Tongue (tissue), 3 donors: ENCODE measurements at places on chromosomes 5 and 9.

DNA sequence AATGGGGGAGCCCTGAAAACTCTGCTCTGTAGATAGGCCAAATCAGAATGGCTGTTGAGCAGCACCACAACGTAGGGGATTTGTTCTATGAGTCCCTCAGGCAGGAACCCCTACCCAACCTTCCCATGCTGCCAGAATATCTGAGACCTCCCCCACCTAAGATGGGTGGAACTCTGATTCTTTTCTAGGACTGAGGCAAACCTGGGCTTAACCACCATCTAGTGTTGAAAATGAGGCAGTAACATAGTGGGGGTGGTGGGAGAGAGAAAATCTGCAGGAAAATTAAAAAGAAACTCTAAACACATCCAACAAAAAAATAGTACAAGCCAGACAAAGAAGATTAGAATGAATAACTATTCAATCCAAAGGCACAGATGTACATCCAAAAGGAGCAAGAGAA lies 228.4 kb downstream of the ATPSCKMT start:
- DNase-seq: no peak

DNA sequence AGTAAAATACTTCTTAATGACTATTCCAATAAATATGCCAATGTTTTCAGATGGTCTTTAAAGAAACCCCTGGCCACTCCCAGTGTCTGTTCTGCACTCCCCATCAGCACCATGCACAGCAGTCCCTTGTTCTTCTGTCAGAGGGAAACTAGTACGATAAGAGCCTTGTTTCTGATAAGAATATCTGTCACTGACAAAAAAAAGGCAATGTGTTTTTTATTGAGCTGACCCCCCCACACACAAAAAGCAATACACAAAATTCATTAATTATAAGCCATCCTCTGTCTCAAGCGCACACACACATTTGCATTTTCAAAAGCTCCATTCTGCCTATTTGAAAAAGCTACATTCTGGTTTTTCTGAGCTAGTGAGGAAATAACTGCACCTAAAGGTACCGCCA lies 119.1 kb downstream of the ENC1 start:
- DNase-seq: no peak

- DNase-seq: peak; percentile 66
Observed at GRCh38 chr5:156934450-156935211, 28.4 kb downstream of the TIMD4 start.

DNA sequence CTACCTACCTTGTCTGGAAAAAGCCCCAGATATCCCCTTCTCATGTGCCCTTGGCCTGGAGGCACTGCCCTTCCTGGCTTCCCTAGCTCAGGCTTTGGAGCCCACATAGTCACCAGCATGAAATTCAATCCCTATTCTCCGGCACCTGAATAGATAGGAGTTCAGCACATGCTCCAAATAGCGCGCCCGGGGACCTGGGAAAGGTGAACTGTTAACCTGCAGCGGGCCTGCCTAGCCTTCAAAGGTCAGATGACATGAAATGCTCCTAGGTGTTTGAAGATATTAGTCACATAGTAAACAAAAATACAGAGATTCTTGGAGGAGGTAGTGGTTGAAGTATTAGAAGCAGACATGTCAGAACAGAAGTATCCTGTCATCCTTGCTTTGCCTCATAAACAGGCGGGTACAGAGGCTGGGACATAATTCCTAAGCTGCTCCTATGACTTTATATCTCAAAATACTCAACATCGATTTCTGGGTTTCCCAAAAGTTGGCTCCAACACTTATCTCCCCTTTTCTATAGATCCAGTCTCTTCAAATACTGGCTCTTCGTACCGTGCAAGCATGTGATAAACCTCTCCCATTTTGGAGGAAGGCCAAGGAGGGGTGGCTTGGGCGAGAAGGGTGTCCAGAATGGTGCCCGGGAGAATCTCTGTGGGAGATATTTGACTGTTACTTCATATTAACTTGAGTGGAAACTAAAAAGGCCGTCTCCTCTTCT lies 88.0 kb upstream of the ANKH start:
- no peak for DNase-seq
